Endodermal cell (in vitro differentiated cells): ENCODE measurements at places on chromosomes 3 and 15. TPM values are rescaled to one million over a fixed set of nuclear protein-coding genes. Genes with fewer than 3 reads are reported as not detected.

Gene PFN2
- total RNA-seq = 150 to 159 TPM (median 157 TPM) in 3 replicates

Gene GXYLT2
- total RNA-seq = 12.0 to 15.1 TPM (median 14.3 TPM) in 3 replicates

Gene SPINK8
- total RNA-seq = not detected in 3 replicates

Gene SMCO1
- not detected in 2 replicates for total RNA-seq

Gene RBP2
- not detected in 2 replicates for total RNA-seq

Gene DUOX1
- 1.2 to 3.3 TPM (median 1.9 TPM) in 3 replicates for total RNA-seq

Gene SAXO2
- 22.8 to 25.9 TPM (median 23.9 TPM) in 3 replicates for total RNA-seq
